ENCODE measurements at places on chromosomes 1 and 21.

- DNase-seq: no peak
These were observed 36.1 kb downstream of the SLX9 start for GRCh38 chr21:44975720-44976555.

- no peak for DNase-seq
These were observed 392.3 kb upstream of the ADAMTS5 start for GRCh38 chr21:27359141-27359540.

DNA sequence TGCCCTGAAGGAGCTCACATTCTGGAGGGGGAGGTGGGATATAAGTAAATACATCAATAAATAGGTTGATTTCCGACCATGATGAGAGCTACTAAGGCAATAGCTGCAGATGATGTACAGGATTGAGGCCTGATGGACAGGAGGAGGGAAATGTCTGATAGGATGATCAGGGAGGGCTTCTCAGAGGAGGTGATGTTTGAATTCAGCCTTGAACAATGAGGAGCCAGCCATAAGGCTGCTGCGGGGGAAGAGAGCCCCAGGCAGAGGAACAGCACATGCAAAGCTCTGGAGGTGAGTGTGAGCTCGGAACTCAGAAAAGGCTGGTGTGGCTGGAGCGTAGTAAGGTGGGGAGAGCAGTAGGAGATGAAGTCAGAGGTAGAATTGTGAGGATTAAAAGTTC is 411.7 kb downstream of the PTPRU start:
- no peak for DNase-seq

GRCh38 chr1:119097380-119097779 is 43.1 kb downstream of the WARS2 start:
- DNase-seq: no peak

DNA sequence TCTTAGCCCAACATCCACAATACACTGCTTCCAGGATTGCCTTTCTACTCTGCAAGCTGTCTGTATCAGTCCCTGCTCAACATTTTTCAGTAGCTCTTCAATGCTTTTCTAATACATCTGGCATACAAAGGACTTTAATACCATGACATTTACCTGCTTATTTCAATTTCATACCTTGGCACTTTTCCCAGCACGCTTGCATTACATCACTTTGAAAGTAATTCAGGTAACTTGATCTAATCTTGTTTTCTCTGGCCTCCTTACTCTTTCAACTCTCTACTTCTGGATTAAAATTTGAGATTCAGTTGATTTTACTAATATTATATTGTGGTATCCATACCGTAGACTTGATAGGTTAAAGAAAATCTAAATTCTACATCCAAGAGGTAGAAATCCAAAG is 103.0 kb downstream of the PTGS2 start:
- DNase-seq: no peak

DNA sequence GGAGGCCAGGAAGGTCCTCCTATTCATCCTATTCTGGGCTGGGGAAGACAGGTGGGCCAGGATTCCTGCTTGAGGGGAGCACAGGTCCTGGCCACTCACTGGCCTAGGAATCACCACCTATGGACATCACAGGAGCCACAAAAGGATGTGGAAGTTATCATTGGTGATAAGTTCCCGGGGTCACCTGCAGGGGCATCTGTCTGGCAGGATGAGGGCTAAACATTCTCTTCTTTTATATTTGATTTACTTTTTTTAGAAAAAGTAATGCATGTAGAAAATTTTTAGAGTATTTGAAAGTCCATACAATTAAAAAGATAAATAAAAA is 33.2 kb upstream of the KIAA0040 start:
- no peak for DNase-seq

- no peak for DNase-seq
These were observed 25.9 kb upstream of the EPS8L3 start for GRCh38 chr1:109789551-109790180.

DNA sequence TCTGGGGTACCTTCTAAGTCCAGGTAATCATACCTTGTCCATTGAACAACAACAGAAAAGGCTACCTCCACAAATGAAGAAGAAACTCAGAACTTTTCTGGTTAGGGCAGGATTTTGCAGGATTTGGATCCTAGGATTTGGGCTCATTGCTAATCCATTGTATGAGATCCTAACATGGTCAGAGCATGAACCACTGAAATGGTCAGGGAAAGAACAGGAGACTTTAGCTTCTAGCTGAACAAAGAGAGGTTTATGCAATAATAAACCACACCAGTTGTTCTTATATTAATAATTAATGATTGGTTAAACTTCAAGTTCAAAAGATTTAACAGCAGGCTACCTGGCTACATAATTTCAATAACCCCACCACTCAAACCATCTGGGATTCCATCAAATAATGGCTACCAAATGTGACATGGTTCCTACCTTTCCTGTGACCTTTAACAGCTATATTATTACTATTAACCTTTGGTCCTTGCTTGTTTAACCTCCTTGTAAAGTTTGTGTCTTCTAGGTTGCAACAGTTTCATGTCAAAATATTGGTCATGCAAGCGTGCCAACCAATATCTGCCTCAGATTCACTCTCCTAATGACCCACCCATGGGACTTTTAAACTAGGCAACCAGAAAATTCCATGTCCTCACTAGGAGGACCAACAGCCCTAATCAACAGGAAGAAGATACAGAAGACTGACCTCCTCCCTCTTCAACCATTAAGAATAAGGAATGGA is 60.6 kb upstream of the USH2A start:
- no peak for DNase-seq
